Stimulated activated CD8-positive, alpha-beta memory T cell treated with anti-CD3 and anti-CD28 coated beads, Interleukin-7, amount 100 ng/mL, for 1 hour (primary cell): ENCODE measurements at places on chromosomes 5 and 9.

DNA sequence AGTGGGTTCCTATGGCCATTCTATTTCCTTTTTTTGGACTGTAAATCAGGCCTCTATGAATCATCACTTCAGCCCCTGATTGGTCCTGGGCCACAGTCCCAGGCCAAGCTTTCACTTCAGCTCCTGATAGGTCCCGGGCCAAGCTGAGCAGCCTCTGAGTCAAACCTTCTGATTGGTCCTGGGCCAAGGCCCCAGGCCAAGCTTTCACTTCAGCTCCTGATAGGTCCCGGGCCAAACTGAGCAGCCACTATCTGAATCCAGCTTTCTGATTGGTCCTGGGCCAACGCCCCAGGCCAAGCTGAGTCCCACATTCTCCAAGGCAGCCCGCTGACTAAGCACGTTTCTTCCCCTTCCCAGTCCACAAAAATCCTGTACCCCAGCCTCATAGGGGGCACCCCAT is 1972.9 kb upstream of the ACO1 start:
- DNase-seq, result no peak

DNA sequence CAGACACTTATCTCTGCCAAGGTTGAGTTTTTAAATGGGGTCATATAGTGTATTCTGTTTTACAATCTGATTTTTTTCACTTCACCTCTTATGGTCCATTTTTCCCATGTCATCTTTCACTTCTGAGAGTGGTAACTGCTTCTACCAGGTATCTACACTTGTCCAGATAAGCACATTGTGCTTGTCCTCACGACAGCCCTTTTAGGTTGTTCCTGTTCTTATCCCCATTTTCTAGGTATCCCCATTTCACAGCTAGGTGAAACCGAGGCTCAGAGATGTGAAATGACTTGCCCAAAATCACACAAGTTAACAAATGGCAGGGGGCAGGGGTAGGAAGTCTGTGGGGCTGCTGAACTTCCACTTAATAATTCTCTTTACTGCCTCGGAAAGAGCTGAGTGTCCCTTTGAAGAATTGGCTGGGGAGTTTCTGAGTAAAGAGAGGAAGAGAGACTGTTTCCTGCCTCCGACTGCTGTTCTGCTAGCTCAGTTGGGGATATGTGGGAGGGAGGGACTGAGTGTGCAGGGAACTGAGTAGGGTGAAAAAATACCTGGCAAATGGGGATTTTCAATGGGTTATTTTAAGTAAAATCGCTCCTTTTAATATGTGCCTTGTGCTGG is 255.4 kb downstream of the GRIA1 start:
- no peak for DNase-seq

DNA sequence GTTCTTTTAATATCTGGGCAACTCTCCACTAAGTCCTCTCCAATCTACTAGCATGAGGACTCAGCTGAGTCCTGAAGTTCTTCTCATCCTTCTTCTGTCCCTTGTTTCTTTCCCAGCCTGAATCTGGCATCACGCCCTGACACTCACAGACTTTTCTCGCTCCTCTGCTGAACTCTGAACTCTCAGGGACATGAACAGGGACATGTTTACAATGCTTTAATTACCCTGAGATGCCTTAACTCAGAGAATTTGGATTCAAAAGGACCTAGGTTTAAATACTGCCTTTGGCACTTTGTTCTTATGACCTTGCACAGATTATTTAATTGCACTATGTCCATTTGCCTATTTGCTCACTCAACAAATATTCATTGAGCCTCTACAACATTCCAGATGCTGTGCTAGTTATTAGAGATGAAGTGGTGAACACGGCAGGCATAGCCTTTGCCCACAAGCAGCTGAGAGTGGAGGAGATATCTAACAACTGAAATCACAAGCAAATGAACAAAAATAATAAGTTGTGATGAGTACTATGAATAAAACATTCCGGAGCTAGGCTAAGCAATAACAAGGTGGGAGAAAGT is 106.0 kb downstream of the ADRB2 start:
- DNase-seq, result no peak

- DNase-seq, result no peak
Observed at GRCh38 chr5:125410537-125411070, 664.2 kb upstream of the ZNF608 start.

GRCh38 chr5:77563475-77563874 is 71.4 kb upstream of the WDR41 start:
- DNase-seq, result no peak

GRCh38 chr9:129336601-129337331 is 158.7 kb upstream of the IER5L start:
- no peak for DNase-seq

DNA sequence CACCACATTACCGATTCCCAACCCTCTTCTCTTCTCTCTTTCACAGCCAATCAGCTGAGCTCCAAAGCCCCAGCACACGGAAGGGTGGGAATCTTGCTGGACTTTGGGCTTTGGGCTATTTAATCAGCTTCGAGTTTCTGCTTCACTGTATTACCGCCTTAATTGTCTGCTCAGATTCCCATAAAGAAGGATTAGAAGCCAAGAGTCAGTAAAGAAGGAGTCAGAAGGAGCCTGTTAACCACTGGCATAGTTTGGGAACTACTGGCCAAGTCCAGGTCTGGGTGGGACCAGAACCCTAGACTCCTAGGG is 4.4 kb downstream of the SPRY4 start:
- DNase-seq, result no peak

- no peak for DNase-seq
Observed at GRCh38 chr5:79731775-79732174, 42.1 kb downstream of the CMYA5 start.

DNA sequence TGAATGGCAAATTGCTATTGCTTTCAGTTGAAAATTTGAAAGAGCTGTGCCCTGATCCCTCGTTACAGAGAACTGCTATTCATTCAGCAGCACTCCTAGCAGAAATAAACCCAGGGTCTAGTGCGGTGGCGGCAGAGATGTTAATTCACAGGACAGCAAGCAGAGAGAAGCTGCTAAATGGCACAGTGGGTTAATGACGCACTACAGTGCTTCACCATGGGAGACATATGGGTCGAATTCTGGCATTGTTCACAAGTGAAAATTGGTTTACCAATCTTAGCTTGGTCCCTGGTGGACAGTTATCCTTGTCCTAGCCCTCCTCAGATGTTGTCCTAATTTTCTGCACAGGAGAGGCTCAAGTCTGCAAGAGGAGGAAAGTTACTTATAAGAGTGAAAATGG is 807.4 kb downstream of the TLE1 start:
- no peak for DNase-seq

DNA sequence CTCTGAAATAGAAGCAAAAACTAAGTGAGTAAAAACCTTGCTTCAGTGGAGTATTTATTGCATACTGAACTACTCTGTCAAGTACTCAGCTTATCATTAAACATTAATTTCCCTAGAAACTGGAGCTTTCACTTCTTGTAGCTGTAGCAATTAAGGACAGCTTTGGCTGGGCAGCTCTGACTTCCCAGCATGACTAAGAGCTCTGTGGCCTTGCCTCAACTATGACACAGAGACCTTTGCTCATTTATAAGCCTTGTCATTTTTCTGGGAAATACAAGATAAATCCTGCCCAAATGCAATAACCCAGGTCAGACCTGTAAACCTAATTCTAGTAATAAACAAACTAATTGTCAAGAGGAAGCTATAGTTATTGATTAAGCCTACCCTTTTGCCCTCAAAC is 65.4 kb upstream of the STK32A start:
- no peak for DNase-seq

- no peak for DNase-seq
Observed at GRCh38 chr5:170769898-170770416, 13.6 kb upstream of the GABRP start.

DNA sequence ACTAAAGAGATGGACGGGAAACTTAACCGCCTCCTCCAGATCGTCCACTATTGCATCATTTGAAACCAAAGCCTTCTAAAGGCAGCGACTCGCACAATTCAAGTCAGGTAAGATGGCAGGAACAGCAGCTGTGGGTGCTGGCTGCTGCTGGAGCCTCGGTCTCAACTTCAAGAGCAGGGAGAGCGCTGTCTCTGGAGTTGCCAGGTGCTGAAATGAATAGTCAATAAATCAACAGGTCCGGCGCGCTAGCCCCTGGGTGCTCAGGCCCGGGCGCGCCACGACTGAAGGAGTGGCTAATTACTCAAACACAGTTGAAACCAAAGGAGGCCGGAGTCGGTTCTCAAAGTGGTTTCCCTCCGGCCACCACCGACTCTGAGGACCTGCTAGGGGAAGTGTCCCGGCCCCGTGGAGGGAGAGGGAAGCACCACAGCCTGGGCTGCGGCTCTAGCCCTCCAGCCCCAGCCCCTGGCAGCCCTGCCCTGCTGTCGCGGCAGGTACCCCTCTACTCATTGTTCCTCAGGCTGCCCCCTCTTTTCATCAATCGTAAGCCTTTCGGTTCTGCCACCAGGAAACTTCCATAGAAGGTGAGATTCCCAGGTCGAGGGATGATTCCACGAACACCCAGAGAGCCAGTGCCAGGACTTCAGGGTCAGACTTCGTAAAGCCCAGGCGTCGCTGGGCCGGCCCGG is 804 bp downstream of the TTC39B start:
- no peak for DNase-seq

DNA sequence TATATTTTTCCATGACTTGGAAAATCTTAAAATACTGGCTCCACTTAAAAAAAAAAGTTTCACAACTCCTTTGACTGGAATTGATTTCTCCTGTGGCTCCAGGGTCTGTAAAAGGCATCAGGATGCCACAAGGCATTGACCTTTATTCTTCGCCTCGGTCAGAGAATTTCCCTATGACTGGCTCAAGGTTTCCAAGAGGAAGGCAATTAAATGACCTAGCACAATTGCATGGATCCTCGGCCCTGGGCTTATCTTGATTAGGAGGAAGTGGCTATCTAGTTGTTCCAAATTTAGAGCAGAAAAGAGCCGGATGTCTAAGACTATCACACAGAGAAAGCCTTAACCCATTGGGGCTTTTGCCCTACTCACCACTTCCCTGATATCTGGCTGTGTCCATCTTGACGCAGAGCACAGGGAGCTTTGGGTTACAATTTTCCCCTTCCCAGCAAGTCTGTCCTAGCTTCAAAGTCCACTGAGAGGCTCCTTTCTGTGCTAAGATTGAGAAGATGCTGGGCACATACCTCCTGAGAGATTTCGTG is 56.9 kb upstream of the COL15A1 start:
- no peak for DNase-seq

GRCh38 chr5:82537687-82538306 is 259.6 kb upstream of the RPS23 start:
- DNase-seq, result no peak

GRCh38 chr5:97918620-97919019 is 735.6 kb upstream of the RIOK2 start:
- no peak for DNase-seq

DNA sequence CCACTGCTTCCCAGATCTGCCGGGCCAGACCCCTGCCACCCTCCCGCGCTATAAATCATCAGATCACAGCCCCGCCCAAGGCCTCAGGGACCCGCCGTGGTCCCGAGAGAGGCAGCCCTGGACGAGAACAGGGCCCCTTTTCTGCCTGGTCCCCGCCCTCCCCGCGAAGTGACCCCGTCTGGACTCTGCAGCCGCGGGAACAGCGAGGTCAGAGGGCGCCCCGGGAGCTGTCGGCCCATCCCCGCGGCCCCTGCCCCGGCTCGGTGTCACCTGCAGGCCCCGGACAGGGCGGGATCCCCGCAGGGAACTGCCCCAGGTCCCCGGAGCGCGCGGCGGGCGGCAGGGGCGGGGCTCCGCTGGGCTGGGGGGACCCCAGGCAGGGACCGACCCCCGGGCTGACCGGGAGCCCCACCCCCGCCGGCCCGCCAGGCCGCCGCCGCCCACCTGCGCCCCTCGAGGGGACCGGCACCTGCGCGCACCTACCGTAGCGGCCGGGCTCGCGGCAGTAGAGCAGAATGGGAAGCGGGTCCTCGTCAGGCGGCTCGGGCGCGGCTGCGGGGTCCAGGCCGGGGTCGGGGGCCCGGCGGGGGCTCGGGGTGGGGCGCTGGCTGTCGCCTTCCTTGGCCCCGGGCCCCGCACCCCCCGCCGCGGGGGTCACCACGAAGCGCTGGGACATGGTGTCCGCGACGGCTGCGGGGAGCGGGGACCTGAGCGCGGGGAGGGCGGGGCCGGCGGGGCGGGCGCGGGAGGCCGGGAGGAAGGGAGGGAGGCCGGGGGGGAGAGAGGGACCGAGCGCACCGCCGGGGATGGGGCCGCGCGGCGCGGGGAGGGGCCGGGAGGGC is 43.5 kb upstream of the SLC12A7 start:
- no peak for DNase-seq

- DNase-seq, result no peak
Observed at GRCh38 chr9:109499631-109500410, 1.7 kb upstream of the PTPN3 start.

GRCh38 chr5:38634568-38635369 is 78.3 kb upstream of the LIFR start:
- no peak for DNase-seq

DNA sequence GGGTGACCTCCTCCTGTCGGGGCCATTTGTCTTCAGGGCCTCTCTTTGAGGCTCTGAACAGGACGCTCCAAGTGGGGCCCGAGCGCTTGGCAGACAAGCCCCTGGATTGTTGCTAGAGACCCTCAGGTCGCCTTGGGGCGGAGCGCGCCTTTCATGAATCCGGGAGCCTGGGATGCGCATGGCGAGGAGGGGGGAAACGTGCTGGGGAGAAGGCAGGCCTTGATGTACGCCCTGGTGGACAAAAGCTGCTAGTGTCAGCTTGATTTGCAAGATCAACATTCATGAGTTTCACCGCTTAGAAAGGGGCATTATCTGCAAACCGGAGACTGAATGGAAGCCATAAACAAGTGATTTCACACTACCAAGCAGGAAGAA is 226.3 kb downstream of the SMARCA2 start:
- DNase-seq, result no peak

DNA sequence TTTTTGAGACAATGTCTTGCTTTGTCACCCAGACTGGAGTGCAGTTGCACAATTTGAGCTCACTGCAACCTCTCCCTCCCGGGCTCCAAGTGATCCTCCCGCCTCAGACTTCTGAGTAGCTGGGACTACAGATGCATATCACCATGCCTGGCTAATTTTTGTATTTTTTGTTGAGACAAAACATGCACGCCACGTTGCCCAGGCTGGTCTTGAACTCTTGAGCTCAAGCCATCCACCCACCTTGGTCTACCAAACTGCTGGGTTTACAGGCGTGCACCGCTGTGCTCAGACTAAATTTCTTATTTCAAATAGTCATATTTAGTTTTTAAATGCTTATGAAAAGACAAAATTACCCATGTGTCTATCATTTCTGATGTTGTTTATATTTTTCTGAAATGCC is 2324.1 kb downstream of the MAT2B start:
- DNase-seq, result no peak

DNA sequence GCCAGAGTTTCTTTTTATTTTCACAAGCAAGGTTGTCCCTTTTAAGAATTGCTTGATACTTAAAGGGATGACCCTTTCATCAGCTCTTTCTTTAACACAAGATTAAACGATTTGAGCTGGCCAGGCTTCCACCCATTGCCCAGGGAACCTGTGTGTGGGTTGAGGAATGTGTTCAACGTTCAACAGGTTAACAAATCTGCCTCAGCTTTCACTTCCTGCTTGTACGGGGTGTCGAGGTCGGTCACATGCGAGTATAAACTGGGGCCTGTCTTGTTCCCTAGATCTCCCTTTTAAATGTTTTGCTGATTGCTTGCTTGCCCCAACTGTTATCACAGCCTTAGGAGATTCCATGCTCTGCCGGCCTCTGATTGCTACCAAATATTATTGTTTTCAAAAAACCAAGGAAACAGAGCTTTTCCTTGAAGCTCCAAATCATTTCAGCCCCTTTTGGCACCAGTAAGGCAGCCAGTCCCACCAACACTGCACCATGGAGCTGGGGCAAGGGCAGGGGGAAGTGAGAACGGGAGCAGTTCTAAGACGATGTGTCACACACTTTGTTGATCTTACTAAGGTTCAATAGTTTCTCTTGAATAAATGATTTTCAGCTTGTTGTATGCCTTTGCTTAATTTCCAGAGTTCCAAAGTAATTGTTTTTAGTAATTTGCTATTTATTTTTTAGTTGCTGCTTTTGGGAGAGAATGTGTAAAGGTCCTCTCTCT is 10.7 kb upstream of the CLK4 start:
- no peak for DNase-seq
